ENCODE measurements at places on chromosomes 2 and 18.

DNA sequence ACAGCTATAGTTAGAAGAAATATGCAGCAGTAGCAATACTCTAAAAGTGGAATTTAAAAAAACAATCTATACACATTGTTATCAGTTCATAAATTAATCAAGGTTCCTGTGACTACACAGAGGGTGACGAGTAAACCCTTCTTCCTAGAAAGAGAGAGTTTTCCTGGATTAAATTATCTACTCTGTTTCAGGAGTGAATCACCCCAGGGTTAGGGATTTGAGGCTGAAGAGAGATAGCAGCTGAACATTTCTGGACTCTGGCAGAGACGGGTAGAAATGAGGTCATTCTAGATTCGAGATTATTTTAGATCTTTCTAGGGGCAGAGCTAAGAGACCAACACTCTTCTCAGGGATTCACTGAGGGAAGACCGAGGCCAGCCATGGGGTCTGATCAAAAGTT, 38.8 kb upstream of the PMAIP1 start:
- DNase-seq, result no peak

DNA sequence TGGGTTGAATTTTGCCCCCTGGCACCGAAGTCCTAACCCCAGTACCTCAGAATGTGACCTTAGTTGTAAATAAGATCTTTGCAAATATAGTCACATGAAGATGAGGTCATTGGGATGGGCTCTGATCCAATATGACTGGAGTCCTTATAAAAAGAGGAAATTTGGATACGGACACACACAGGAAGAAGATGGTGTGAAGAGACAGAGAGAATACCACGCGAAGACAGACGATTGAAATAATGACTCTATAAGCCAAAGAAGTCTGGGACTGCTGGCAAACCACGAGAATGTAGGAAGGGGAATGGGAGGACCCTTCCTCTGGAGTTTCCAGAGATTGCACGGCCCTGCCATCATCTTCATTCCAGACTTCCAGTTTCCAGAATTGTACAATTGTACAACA, 98.6 kb downstream of the CPO start:
- no peak for DNase-seq

DNA sequence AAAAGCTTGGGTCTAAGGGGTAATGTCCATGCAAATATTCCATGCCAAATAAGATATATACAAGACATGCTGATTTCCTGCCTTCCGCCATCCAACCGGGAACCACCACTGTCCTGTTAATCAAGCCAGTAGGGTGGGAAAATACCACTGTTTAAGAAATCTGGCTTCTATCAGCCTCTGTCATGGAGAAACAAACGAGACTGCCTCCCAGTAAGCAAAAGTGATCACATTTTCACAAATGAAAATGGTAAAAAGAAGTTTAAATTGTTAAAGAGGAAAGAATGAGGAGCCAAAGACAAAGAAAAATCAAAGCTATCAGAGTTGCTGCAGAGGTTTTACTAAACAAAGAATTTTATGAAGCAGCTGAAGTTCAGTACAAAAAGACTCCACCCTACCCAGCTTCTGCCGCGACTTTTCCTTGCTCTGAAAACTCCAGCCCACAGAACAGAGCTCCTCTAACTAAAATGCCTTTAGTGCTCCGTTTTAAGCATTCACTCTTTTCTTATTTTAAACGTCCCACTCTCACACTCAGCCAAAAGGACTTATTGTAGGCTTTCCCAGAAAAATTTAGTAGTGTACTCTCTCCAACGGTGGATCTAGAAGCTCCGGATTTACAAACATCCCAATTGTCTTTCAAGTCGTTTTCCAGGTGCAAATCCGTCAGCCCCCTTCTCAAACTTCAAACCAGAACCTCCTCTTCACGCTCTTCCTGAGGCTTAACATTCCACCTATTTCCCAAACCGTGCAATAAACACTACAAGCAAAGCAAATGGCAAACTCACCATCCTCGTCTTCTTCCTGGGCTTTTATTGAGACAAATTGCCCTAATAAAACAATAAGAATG, 613 bp downstream of the COL5A2 start:
- no peak for DNase-seq

DNA sequence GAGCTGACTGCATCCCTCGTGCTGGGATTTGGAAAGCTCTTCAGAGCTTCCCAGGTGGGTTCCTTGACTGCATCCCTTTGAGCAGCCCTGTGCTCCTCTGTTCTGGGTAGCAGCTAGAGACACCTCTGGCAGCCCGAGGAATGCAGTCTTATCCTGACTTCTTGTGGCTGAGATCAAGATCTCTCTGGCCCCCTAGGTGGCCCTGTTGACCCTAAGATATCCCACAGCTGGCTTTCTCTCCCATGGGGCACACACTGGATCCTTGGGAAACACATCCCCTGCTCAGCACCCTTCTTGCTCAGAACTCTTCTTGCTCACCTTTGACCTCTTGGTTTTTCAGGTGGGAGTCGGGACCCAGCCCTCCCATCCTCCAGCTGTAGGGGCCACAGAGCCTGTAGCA, 237.2 kb downstream of the TSN start:
- no peak for DNase-seq

- peak; percentile 38 for DNase-seq
These were observed 8.0 kb downstream of the TNS1 start for GRCh38 chr2:217994776-217995274.

GRCh38 chr2:136787970-136788369, 22.6 kb downstream of the THSD7B start:
- no peak for DNase-seq

DNA sequence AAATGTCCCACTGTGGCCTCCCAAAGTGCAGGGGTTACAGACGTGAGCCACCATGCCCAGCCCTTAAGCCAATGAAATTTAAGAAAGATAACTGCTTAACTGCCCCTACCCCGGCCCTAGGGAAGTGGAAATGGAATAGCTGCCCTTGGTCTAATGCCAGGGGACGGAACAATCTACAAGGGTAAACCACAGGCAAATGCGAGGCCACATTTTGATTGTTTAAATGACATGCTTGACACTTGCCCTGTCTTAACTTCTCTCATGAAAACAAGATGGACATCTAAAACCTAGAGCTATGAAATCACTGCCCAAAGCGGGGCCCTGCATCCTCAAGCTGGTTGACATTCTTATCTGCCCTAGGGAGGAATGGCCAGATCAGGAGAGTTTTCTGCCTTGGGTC, 5.5 kb upstream of the ITSN2 start:
- no peak for DNase-seq

DNA sequence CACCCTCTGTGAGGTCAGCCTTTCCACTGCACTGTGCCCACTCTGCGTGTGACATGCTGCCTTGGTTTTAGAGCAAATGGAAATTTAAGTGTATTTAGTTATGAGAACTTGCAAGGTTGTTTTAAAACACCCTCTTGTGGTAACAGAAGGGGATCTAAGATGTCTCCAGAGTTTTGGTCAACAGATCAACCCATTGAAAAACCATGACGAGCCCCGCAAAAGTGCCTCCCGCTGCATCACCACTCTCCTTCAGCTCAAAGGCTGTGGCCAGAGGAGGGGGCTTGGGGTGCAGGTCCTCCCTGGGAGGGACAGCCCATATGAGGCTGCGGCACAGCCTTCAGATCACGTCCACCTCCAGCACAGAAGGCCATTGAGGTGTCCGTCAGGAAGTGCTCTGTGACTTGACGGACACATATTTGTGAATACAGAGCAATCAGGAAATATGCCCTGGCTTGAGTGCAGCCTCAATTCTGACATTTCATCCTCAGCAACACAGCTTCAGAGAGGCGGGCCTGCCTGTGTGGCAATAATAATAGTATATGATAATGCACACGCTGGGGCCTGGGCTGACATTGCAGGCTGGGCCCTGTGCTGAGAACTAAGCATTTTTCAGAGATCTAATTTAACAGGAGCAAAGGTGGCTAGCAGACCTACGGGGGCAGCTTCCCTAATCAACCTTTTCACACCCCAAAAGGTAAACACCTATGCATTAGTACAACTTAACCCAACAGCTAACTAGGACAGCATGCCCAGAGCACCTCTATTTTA, 213.9 kb downstream of the ANAPC1 start:
- no peak for DNase-seq

DNA sequence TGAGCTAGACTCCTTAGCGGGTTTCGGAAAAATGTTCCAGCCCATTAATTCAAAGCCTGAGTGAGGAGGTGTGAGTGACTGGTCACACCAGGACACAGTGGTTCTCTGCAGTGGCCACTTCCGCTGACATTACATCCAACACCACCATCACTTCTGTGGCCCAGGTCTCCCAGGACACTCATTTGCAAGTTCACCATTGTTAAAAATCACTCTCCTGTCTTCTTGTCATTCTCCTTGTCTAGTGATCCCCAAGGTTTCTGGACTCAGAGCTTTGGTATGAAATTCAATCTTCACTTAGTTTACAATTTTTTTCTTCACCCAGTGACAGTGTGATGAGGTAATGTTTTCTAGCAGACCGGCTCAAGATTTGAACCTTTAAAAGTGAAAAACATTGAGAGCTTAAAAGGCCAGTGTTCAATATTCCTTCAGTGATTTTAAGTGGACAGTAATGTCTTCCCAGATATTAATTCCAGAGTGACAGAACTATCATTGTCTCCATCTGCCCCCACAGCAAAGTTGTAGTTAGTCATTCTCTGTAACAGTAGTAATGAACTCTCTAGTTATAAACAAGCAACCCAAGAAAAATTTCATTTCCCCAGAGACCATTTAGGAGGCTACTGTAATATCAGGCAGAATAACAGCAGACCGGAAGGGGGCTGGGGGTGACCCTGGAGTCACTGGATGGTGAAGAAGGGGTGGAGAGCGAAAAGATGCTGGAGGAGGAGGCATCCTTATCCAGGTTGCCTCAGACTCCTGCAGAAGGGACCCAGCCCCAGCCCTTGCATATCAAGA, 164.9 kb downstream of the GFPT1 start:
- DNase-seq, result no peak

DNA sequence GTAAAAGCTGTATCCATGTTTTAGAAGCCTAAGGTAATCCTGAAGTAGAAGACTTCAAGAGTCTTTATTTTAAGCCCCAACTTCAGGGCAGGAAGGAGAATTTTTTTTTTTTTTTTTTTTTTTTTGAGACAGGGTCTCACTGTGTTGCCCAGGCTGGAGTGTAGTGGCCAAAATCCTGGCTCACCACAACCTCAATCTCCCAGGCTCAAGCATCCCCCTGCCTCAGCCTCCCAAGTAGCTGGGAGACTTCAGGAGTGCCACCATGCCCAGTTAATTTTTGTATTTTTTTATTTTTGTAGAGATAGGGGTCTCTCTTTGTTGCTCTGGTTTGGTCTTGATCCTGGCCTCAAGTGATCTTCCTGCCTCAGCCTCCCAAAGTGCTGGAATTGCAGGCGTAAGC, 3.3 kb upstream of the RNF152 start:
- no peak for DNase-seq

- peak; percentile 95 for DNase-seq
These were observed 8.7 kb upstream of the AAK1 start for GRCh38 chr2:69652206-69652605.

Data from PC-3 (cell line).